ENCODE measurements at places on chromosomes 6 and 20.
A peak's percentile ranks its signal among the peaks of the same experiment; 100 is the strongest.

DNA sequence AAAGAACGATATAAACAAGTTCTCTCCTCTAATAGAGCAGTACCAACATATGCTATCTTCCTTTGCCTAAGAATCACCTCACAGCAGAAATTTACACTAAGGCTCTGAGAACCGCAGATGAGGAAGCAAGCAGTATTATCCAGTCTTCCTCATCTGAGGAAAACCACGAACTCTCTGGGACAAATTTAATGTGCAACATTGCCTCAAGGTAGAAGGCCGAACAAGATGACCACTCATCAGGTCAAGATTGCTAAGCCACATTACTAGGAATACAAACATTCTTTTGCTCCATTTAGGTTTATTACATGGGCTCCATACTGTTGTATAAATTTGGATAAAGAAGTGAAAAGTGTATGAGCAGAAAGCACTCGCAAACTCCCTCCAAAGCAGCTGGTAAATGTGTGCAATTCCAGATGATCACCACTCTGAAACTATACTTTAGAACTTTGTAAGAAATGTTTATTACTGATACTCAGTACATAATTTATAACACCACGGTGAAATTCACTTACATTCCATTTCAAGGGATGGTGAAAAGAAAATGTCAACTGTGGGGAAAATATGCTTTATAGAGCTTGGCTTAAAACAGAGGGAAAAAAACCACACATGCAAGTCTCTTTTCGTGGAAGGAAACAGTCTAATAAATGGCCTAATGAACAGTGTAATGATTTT, 398.4 kb downstream of the BTBD9 start:
- no peak for DNase-seq

- DNase-seq = no peak
Observed at GRCh38 chr6:142712231-142712630, 232.7 kb downstream of the HIVEP2 start.

DNA sequence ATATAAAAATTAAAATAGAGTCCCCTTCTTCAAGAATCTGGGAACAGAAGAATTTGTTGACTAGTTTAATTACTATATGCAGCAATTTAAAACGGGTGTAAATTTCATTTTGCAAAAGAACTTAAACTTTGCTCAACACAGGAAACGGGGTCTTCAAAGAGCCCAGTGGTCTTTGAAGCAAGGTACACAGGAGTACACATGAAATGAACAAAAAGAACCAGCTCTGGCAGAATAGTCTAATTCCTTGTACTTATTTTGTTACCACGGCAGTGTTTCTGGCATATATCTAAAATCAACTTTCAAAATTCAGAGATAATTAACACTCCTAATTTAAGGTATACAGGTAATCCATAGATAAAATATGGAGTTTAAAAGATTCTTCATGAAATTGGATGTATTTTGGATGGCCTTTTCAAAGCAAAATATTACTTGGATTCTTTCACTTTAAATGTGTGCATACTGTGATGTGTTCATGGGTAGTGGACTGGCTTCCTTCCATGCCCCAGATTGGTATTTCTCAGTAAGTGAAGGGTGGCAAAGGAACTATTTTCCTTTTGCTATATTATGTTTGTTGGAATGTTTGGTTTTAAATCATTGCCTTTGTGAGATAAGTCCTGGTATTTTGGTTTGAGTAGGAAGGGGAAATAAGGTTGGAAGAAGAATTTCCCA, 96.8 kb upstream of the THEMIS start:
- no peak for DNase-seq

DNA sequence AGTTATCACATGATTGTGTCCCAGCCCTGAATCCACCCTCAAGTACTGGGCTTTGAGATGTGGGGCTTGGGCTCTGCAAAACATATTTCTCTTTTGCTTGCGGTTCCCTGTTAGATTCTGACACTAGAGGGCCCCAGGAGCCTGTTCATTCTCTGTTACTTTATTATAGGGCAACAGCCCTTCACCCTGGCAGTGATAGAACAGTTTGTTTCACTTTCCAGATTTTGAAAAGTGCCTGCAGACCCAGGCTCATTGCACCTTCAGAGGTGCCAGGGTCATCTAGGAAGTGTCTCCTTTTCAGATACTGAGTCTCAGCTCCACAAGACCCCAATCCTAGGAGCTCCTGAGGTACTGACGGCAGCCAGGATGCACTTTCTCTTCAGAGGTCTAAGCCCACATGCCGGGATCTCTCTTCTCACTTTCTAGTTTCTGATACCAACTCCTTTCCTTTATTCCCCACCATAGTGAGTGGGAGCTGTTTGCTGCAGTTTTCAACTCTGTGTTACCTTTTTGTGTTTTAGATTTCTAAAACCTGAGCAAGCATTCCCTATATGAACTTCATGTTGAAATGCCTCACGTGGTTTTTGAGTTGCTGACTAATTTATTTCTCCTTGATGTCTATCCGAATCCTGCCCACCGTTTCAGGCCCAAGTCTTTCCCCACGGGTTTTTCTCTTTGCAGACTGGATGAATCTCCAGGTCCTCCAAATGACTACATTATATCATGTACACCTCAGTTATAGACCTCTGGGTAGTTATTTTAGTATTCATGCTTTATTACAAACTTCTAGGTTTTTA, 10.9 kb downstream of the ABT1 start:
- DNase-seq = peak; percentile 79

DNA sequence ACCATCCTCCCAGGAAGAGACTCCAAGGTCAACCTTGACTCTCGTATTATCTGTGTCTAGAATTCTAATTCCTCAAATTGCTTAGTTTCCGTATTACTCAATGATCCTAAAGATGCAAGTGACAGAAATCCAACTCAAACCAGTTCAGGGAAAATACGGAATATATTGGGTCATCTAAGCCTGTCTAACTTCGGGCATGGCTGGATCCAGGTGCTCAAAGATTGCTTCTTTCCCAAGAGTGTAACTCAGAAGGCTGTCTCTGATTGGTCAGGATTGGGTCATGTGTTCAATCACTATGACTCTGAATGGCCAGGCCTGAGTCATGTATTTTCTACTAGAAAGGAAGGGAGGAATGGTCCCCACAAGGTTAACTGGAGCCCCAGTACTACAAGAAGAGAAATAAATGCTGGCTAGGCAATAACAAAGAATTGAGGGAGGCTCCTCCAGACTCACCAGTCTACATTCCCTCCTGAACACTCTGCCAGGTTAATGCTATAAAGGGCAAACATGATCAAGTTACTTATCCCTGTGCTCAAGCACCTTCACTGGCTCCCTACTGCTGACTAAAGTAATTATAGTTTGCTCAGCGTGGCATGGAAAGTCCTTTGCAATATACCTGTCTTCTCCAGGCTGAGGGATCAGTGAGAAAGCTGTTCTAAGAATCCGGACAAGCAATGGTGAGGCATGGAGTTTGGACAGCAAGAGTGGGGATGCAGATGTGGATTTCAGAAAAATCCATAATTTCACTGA, 15.4 kb upstream of the PREX1 start:
- DNase-seq = no peak

DNA sequence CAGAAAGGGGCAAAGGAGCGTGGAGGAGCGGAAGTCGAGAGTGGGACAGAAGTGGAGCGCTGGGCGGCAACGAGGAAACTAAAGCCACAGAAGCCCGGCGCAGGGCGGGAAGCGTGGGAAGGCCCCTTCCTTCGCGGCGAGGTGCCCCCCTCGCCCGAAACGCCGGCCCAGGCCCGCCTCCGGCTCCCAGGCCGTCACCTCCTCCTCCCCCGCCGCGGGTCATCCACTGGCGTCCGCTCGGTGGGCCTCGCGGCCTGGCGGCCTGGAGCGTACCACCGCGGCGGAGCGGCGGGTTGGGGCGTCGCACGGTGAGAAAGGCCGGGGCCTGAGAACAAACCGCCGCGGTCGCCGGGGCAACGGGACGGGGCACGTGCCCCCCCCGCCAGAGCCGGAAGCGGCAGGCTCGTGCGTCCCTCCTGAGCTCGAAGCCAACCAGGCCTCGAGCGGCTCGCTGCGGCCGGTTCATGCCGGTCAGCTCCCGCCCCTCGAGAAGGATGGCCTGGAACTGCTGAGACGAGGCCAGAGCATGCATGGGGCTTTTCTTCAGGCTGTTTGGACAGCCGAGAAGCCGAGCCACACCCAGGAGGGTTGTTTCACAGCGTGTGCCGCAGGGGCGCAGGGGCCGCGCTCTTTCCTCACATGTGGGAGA, at the start of gene TCP11:
Gene TCP11 (minus strand): TSS at position 333 of the 649 bp plus-strand sequence. CDS start 469 bp downstream, outside the sequence.
- peak; percentile 72 for DNase-seq

DNA sequence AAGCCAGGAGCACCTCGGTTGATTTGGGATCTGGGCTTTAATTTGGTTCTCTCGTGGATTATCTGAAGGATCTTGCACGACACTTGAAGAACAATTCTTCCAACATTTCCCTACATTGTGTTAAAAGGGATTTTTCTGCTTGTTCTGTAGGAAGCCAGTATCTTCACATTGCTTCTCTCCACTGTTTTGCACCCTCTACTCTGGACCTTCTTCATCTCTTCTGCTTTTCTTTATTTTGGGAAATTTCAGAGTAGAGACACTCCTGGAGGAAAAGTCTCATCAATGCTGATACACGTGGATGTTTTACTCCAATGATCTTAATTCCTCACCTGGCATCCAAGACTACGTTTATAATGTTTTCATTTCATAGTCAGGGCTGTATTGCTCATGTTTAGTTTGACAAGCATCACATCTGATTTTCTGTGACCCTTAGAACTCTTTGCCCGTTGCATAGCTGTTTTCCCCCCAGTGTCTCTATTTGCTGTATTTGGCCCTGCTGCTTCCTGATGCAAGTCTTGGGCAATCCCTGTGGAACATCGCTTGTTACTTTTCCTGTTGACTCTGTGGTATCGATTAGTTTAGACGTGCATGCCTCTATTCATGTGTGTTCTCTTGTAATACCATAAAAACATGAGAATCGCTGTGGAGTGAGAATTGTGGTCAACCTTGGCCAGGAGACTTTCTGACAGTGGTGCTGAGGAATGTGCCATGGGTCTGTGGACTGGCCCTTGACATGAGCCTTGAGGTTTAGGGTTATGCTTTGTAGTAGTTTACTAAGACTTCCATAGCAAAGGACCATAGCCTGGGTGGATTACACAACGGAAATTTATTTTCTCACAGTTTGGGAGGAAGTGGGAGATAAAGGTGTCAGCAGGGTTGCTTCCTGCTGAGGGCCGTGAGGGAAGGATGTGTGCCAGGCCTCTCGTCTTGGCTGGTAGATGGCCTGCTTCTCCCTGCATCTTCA, 12.5 kb downstream of the PLCB1 start:
- no peak for DNase-seq

DNA sequence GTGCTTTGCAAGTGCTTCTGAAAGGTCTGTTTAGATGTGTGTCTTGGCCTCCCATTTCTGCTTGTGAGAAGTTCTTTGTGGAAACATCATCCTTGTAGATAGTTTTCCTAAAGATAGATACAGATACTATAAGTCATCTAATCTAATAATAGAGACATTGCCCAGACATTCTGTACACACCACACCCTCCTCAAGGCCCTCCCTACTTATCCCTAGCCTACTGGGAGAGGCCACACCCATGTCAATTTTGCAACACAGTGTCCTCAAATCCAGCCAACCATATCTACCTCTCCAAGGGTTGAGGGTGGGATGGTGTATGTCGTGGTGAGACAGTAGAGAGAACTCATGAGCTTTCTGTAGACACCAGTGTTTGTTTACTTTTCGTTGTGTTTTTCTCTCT, 6.2 kb downstream of the KDM1B start:
- DNase-seq = no peak

- DNase-seq = no peak
Observed at GRCh38 chr20:34938466-34939163, 17.0 kb downstream of the GSS start.

DNA sequence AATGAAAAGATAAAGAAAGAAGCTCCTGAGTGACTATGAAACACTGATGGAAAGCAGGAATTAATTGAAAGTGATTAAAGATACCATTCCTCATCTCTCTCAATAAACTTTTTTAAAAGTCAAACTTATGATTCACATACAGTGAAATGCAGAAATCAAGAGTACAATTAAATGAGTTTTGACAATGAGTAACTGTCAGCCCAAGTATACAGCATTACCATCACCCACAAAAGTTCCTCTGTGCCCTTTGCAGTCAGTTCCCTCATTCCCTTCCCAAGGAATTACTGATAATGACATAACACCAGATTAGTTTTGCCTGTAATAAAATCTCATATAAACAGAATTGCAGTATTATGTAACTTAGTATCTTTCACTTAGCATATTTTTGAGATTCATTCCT, 44.5 kb downstream of the ATG5 start:
- no peak for DNase-seq

GRCh38 chr20:6857927-6858326, 90.4 kb downstream of the BMP2 start:
- DNase-seq = no peak

GRCh38 chr6:42378536-42378935, 73.2 kb downstream of the TRERF1 start:
- no peak for DNase-seq

DNA sequence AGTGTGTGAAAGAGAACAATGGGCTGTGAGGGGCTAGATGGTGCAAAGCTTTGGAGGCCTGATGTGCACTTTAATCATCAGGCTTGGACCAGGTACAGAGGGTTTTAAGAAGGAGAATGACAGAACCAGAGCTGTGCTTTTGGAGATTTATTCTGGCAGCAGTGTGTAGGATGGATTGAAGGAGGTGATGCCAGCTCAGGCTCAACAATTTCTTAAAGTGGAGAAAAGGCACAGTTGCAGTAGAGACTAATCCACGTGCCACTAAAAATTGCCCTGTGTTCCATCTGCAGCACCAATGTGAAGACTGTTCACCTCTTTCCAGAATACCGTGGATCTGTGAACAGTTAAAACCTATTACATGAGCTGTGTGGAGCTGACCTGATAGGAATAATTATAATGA, 134.7 kb downstream of the FUT9 start:
- DNase-seq = no peak

- peak; percentile 68 for DNase-seq
Observed at GRCh38 chr6:137432054-137432611, 62.1 kb downstream of the OLIG3 start.

GRCh38 chr6:131005439-131006016, 57.5 kb downstream of the EPB41L2 start:
- DNase-seq = no peak

DNA sequence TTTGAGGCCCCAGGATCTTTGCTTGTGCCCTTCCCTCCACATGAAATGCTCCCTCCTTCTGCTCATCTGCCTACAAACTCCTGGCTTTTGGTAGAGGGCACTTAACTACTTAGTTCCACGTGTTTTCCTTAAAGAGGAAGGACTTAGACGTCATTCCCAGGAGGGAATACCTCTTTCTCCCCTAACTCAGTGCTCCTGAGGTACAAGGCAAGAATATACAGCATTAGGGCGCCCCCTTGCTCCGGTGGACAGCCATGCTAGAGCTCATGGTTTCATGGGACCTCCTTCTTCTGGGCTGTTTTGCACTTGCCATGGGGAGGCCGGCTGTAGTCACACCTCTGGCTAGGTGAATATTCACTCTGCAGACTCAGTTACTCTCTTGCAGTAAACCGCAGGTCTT, 93.8 kb upstream of the LY86 start:
- DNase-seq = peak; percentile 51
